Left renal cortex interstitium (tissue), 4 donors: ENCODE measurements at places on chromosomes 6 and 20.

DNA sequence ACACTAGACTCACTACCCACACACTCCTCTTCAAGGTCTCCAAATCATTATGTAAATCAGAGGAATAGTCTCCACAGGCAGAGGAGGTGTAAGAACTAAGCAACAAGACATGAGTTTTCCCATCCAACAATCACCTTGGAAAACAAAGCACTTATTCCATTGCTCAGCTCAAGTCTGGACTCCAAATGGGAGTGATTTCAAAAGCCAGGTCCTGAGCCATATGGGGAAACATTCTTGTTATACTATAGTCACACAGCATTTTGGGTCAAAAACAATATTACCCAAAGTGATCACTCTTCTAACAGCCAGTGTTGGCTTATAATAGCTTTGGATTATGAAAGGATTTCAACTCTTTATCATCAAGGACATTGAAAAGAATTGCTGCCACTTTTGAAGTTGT, 3.6 kb upstream of the PRPH2 start:
- no peak for DNase-seq

DNA sequence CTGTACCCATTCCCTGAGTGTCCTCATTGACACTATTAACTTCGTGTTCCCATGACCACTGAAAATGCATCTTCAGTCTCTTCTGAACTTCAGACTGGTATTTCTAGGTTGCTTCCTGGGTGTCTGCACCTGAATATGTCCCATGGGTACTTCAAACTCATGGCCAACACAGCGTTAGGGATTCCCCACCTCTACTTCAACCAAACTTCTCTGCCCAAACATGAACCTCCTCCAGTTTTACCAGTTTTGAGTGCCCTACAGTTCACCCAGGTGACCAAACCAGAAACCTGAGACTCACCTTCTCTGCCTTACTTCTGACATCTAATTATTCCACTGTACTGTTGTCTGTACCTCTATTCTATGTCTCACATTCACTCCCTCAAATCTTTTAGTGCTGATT, 99.5 kb upstream of the SUPT3H start:
- DNase-seq: no peak

DNA sequence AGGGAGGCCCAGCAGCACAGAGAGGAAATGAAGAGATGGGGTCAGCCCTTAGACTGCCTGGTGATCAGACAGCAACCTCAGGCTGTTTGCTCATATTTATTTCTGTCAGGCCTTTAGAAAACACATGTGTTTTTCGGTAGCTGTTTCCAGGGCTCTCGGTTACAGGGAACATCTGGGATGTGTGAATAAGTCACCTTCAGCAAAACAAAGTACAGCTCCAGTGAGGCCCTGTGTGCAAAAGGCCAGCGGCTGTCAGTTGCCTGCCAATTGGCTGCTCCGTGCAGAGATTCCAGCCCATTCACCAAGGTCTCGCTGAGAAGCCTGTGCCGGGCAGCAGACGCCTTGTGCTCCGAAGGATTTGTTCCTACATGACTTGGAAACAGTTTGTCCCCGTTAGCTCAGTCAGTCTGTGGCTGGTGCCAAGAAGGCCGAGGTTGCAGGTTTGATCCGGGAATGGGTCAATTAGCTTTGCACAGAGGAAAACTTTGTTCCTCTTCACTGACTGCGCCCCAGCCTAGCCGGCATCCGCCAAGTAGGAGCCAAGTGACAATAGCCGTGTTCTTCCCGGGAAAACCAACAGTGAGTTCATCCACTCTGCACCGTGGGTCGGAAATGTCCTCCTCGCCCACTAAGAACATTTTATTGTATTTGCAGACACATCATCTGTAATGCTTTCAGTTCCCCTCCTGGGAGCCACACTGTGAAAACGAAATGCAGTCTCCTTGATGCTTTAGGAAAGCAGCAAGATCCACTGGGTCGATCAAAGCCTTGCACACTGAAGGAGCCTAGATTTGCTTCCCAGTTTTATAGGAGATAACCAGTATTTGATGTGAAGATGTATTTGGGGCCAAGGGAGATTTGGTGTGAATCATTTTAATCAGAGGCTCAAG, 315.4 kb upstream of the CDYL start:
- no peak for DNase-seq

DNA sequence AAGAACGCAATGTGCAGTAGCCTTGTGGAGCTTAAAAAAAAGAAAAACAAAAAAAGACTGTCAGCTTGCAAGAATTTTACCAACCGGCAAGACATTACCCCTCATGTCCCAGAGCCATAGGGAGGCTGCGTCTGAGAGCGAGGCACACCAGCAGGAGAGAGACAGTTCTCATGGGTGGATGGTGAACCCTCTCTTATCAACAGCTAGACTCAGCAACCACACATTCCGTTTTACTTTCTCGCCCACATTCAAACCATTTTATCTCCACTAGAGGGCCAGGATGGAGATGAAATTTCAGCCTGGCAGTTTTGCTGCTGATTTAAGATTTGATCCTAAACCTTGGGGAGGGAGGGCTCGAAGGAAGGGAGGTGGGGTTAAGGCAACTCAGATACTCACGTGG, 247.0 kb downstream of the ATXN1 start:
- DNase-seq: no peak

- no peak for DNase-seq
These were observed 179.7 kb upstream of the SCGN start for GRCh38 chr6:25472306-25472705.

DNA sequence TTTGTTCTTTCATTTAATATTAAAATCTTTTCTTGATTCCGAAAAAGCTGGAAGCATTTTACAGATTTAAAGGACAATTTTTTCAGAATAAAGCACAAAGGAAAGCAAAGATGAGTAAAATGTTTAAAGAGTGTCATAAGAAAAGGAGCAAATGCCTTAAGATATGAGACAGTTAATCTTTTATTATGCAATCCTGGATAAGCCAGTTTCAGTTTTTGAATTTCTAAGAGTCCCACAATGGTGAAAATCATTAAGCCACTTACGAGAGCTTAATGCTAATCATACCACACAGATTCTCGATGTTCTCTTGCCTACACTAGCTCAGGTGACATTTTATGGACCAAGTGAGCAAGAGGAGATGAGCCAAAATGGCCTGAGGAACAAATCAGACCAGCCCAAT, 103.7 kb upstream of the RNF217 start:
- no peak for DNase-seq

DNA sequence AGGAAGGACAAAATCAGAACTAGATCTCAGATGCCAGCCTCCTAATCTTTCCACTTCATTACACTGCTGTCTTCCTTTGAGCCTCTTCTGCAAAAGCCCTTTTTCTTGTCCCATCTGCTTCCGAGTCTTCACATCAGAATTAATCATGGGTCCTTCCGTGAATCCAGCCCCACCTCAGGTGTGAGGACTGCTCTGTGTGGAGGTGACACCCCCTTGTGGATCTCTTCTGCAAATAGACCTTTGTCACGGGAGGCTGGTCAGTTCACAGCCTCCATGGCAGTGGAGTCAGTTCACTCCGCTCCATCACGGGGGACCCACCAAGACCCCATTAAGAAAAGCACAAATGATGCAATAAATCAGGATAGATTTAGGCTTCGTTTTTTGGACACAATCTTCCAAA, 171.1 kb downstream of the ADAT2 start:
- DNase-seq: no peak

- DNase-seq: no peak
These were observed 33.9 kb upstream of the OVOL2 start for GRCh38 chr20:18091623-18092022.

DNA sequence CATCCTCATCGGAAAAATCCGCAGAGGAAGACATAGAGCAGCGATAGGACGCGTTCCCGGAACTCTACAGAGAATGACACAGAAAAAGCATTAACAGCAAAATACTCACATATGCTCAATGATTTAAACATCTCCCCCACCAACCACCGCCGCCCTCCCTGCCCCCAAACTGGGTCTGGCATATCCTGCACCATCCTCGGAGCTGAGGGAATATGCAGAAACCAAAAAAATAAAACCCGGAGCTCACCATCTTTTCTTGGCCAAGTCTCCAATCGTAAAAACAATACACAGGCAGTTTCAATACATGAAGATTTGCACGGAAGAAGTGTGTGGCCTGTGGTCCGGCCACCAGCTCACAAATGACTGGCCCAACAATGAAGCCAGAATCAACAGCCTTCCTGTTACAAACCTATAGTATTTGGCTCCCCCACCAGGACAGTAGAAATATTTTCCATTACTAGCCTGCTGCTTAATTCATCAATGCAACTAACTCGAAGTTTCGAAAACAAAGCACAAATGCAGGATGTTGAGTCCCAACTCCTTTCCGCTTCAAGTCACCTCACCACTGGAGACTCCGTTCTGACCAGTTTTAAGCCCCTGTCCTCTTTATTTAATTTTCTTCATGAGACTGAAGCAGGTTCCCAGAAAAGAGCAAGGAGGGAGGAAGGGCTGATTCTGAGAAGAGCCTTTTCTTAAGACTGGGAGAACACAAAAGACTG, 103.2 kb upstream of the BEND6 start:
- peak; percentile 71 for DNase-seq

DNA sequence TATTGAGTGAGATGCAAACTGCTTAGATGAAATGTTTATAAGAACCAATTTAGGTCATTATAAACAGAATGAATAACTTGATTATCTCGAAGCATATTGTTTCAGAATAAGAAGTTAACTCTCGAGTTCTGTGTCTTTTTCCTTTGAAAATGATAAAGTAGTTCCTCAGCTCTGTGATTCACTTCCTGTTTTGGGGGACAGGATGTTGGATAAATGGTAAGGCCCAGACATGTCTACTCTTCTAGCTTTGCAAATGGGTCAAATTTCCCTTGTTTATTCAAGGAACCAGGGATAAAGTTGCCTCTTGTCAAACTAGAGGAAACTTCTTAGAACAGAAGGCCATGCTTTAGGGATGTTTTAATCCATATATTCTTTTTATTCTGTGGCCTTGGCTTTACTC, 246.9 kb downstream of the SOX4 start:
- DNase-seq: no peak

GRCh38 chr20:57040924-57041323, 225.5 kb downstream of the BMP7 start:
- DNase-seq: no peak

GRCh38 chr6:125154761-125155135, 1.2 kb downstream of the TPD52L1 start:
- no peak for DNase-seq

DNA sequence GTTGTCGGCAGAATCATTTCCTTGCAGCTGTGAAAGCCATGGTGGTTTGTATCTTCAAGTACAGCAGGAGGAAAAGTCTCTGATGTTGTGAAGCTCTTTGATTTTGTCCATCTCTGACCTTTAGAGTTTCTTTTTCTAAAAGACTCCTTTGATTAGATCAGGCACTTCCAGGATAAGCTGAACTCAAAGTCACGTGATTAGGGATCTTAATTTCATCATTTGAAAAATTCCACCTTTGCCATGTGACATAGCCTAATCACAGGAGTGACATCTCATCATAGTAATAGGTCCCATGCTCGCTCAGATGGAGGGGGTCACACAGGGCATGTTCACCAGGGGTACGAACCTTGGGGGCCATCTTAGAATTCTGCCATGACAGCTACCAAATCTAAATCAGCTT, 441.5 kb upstream of the CDH4 start:
- DNase-seq: no peak

DNA sequence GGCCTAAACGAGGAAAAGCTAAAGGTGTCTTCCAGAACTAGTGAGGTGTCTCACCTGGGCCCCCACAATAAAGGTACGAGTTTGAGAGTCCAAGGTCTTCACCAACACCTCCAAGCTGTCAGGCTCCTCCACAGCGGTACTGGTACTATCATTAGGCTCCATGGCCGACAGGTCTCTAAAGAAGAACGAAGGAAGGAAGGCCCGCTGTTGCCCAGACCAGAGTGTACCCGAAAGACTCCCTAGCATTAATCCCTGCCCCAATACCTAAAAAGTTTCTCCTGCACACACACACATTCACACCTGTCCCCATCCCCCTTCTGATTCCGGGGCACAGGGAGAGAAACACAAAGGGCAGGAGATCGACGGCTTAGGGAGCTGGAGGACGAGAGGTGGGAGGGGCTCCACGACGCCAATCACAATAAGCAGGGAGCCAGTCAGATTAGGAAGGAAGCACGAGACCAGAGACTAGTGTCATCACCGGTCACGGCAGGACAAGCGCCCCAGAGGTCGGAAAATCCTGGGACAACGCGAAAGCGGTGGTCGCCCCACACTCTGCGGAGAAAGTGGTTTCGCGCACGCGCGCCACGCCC, 764 bp downstream of the BAG6 start:
- no peak for DNase-seq

- DNase-seq: no peak
These were observed 80.2 kb downstream of the CAP2 start for GRCh38 chr6:17473554-17473953.

DNA sequence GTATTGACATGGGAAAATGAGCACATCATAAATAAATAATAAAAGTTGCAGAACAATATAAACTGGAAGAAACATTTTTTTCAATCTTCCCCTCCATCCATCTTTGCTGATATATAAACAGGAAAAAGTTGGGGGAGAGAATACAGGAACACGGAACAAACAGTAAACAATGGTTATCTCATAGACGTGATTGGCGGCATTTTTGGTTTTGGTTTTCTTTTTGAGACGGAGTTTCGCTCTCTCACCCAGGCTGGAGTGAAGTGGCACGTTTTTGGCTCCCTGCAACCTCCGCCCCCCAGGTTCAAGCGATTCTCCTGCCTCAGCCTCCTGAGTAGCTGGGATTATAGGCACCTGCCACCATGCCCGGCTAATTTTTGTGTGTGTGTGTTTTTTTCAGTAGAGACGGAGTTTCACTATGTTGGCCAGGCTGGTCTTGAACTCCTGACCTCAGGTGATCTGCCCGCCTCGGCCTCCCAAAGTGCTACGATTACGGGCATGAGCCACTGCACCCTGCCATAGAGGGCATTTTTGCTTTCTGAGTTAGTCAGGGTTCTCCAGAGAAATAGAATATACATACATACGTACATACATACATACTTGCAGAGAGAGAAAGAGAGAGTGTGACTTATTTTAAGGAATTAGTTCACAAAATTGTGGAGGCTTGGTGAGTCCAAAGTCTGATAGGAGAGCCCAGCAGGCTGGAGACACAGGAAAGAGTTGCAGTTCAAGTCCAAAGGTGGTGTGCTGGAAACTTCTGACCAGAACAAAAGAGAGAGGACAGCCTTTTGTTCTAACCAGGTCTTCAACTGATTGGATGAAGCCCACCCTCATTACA, 22.6 kb downstream of the GNL1 start:
- DNase-seq: no peak

DNA sequence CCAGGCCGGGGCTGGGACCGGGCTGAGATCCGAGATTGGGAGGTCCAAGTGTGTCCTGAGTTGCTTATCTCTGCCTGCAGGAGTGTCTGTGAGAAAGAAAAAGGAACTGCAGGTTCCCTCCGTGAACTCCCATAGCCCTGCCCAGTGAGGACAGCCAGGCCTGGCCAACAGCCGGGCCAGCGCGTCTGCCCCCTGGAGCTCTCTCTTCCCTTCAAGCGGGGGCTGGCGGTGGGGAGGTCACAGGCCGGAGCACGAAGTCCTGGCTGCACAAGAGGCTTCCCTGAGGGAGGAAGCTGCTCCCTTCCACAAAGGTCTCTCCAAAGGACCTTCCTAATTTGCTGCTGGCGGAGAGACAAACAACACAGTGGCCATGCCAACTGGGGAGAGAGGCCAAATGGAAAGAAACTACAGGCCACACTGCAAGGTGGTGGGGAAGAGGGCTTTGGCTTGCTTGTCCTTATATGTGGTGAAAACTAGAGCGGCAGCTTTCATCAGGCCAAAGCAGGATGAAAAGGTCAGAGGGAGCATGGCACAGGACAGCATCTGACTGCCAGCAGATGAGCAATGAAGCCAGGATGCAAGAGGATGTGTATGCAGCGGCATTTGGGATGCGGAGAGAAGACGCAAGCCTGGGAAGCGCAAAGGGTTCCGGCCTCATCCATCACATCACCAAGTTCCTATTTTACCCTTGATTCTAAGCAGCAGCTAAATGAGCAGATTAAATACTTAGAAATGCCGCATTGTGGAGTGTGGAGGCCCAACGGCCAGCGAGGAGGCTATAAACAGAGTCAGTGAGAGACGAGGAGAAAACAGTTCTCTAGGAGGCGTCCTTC, 260.0 kb downstream of the ERMARD start:
- no peak for DNase-seq
